Body of pancreas (tissue), 4 donors: ENCODE measurements at places on chromosomes 13 and 19. TPM values are rescaled to one million over a fixed set of nuclear protein-coding genes. Genes with fewer than 3 reads are reported as not detected.

ZNF835 gene
- total RNA-seq, result 4.2 TPM

KLHL1 gene
- 0.26 TPM for total RNA-seq

CD79A gene
- total RNA-seq, result not detected

TLE2 gene
- 45.2 TPM for total RNA-seq

ZNF628 gene
- 8.2 TPM for total RNA-seq

FBXW9 gene
- 3.9 TPM for total RNA-seq

EFNB2 gene
- 6.7 TPM for total RNA-seq

ZNF675 gene
- 3.0 TPM for total RNA-seq

NLRP11 gene
- total RNA-seq, result not detected

IRGC gene
- not detected for total RNA-seq

ZNF90 gene
- total RNA-seq, result 13.5 TPM

KLK13 gene
- 0.52 TPM for total RNA-seq

NLRP5 gene
- total RNA-seq, result not detected

KLF1 gene
- total RNA-seq, result not detected

IGFL1 gene
- not detected for total RNA-seq

CTXN1 gene
- total RNA-seq, result 10.2 TPM

HTR2A gene
- 0.26 TPM for total RNA-seq

FBXO17 gene
- 25.2 TPM for total RNA-seq

ALKBH7 gene
- total RNA-seq, result 41.2 TPM

TEKTIP1 gene
- 1.3 TPM for total RNA-seq

ZNF728 gene
- total RNA-seq, result not detected

CXCL17 gene
- 6.3 TPM for total RNA-seq

DDX49 gene
- total RNA-seq, result 39.4 TPM

KLF5 gene
- total RNA-seq, result 17.9 TPM

DOHH gene
- 9.3 TPM for total RNA-seq

ZNF480 gene
- total RNA-seq, result 6.3 TPM

SLC10A2 gene
- total RNA-seq, result not detected

ASF1B gene
- 1.6 TPM for total RNA-seq

HMG20B gene
- 91.0 TPM for total RNA-seq

POU4F1 gene
- total RNA-seq, result not detected
